AG04449 (cell line): ENCODE measurements at places on chromosomes 1 and 21.

- DNase-seq, result no peak
These were observed 1.6 kb downstream of the ALX3 start for GRCh38 chr1:110068646-110069403.

DNA sequence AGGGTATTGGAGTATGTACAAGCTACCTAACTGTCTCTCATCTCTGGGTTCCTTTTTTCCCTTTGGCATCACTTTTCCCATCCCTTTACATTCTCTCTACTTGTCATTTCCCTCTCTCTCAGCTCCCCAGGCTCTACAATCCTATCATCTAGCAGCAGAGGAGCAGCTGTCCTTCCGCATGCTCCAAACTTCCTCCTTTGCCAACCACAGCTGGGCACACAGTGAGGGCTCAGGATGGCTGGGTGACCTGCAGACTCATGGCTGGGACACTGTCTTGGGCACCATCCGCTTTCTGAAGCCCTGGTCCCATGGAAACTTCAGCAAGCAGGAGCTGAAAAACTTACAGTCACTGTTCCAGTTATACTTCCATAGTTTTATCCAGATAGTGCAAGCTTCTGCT lies 561 bp downstream of the CD1E start:
- DNase-seq, result no peak

- DNase-seq, result no peak
These were observed 587 bp downstream of the SCNM1 start for GRCh38 chr1:151166505-151166956.

- DNase-seq, result no peak
These were observed 78.7 kb upstream of the ATP1B1 start for GRCh38 chr1:169027607-169028320.

DNA sequence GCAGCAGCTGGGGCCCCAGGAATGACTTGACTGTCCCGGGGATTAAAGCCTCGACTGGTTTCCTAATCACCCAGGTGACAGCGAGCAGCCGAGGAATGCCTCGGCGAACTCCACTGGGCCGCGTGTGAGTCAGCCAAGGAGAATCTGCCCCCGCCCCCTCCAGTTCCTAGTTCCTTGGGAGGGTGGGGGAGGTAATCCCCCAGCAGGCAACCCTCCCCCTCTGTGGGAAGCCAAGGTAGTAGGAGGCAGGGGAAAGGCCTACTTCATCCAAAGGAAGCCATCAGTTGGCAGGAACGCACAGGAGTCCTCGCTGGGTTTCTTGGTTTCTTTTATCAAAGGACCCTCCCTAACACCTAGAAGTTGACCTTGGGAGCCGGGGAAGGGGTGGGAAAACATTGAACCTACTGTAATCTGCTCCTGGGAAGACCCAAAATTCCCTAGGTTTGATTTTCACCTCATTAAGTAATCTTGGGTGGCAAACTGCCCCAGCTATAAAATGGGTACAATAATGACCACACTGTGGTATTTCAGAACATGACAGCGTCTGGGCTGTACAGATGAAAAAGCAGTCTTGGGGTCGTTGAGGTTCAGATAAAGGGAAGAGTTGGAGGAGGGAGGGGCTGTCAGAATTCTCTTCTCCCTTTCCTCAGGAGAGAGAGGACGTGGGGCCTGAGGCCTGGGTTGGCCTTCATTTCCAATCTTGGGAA lies 1.4 kb downstream of the TENT5B start:
- no peak for DNase-seq

GRCh38 chr1:52668711-52669110 lies 29.4 kb downstream of the COA7 start:
- DNase-seq, result no peak

DNA sequence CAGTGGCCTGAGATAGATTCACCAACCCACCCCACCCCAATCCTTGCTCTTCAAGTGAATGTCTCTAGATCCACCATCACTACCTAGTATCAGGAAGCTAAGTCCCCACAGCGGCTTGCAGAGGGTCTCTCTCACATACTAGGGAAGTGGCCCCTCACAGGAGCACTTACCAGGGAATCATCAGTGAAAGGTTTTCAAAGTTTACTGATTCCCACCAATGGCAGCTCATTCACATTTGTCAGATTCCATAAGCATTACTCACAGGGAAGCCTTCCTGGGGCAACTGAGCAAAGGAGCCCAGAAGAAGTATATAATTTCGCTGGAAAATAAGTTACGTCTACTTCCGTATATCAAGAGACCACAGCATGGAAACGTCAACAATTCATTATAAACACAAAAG lies 120.8 kb downstream of the GREM2 start:
- DNase-seq, result no peak

- DNase-seq, result no peak
These were observed 242.7 kb downstream of the TM2D1 start for GRCh38 chr1:61482170-61482734.

- no peak for DNase-seq
These were observed 42.9 kb downstream of the TNNT2 start for GRCh38 chr1:201334325-201335173.

DNA sequence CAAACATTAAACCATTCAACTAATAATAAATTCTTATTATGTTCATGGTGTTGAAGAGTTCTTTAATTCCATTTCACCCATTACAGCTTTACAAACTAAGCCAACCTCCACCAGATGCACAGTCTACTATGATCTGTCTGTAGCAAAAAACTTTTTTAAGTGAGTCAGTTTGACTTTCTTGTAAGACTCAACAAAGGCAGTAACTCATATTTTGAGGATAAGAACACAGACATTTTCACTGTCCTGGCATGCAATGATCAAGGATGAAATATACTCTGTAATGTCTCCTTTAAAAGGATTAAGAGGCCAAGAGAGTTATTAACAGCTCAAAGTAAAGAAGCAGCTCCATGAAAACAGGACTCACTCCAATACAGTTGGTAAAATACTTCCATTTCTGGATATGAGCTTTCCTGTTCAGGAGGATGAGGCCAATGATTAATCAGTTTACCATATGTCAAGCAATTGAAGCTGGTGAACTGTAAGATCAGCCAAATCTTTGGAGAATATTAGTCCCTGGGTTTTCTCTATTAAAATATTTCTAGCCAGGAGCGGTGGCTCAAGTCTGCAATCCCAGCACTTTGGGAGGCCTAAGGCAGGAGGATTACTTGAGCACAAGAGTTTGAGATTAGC lies 20.6 kb downstream of the XKR8 start:
- DNase-seq, result no peak

GRCh38 chr1:220516014-220516721 lies 11.8 kb upstream of the MARK1 start:
- no peak for DNase-seq

- DNase-seq, result no peak
These were observed 258.0 kb downstream of the FMN2 start for GRCh38 chr1:240349695-240350094.

DNA sequence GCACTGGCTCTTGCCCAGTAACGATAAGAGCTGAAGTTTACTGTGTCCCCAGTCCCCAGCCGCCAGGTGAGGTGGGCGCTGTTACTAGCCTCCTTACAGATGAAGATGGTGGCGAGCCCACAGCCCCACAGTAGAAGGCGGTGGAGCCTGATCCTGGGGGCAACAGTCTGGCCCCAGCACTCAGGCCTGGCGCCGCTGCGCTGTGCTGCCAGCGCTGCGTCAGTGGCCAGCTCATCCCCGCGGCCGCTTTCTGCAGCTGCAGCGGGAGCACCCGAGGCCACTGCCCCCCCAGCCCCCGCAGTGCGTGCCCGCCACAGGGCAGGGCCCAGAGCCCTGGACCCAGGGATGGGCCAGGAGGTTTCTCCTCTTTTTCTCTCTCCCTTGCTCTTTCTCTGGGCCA lies 13.3 kb downstream of the H6PD start:
- DNase-seq, result no peak

- DNase-seq, result no peak
These were observed 278.8 kb downstream of the KIF26B start for GRCh38 chr1:245433561-245433960.

DNA sequence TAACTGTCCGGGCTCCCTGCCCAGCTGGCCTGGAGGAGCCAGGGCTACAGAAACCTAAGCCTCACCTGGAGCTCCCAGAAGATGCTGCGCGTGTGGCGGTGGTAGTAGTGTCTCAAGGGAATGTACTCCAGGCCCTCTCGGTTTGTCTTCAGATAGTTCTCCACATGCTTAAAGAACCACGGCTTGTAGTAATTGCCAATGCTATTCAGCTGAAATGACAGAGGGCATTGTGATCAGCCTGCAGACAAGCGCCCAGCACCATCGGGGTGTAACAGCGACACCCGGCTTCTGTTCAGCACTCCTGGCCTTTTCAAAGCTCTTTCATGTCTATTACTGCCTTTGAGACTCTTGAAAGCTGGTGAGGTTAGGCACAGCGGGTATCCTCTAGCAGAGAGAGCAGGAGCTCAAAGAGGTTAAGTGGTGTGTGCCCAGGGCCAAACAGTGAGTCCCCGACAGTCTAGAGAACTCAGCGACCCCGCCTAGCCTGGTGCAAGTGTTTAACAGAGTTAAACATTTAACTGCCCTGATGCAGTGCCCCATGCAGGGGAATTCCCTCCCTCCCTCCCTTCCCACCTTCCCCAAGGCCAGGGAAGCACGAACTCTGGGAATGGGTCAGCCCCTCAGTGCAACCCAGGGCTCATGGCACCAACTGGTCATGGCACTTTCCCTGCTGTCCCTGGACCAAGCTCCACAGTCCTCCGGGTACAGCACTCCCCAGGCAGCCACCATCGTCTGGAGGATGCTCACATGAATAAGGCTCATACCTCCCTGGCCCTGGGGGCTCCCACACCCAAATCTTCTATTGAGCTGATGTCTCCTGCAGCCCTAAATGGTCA lies 21.5 kb downstream of the DHCR24 start:
- no peak for DNase-seq

DNA sequence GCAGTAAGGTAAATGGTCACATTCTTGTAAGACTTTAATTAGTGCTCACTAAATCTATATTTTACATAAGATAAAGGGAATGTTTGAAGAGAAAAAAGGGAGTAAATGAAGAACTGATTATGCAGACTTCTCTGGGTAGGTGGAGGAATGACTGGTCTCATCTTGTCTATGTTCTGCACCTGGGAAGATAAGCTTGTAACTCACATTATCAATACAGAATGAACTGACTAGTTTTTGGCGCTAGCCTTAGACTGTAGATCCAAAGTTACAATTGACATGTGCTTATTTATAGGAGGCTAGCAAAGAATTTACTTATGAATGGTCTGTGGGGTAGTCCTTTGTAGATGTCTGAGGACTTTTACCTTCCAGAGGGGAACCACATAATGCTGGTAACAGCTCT lies 214.9 kb upstream of the RAB4A start:
- DNase-seq, result no peak

DNA sequence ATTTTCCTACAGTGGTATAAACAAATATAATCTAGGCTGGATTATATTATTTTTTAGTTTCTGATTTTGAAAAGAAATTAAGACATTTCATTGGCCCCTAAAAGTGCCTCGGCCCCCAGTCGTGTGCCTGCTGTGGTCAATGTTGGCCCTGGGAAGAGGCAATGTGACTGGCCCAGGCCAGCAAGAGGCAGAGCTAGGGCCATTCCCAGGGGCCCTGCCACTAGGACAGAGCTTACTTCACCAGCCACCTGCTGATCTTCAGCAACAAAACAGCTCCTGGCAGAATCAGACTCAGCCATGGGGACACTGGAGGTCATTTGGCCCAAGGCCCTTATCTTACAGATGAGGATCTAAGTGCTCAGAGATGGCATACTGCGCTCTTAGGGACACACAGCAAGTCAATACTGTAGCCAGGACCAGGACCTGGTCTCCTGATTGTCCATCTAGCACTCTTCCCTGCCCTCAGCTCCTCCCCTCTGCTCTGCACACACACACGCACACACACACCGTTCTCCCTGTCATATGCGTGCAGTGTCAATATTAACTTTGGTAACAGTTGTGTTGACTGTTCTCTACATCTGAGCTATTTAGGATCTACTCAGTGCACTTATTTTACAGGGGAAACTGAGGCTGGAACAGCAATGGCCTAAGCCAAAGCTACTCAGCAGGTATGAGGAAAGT lies 16.6 kb upstream of the KLHDC7A start:
- no peak for DNase-seq

DNA sequence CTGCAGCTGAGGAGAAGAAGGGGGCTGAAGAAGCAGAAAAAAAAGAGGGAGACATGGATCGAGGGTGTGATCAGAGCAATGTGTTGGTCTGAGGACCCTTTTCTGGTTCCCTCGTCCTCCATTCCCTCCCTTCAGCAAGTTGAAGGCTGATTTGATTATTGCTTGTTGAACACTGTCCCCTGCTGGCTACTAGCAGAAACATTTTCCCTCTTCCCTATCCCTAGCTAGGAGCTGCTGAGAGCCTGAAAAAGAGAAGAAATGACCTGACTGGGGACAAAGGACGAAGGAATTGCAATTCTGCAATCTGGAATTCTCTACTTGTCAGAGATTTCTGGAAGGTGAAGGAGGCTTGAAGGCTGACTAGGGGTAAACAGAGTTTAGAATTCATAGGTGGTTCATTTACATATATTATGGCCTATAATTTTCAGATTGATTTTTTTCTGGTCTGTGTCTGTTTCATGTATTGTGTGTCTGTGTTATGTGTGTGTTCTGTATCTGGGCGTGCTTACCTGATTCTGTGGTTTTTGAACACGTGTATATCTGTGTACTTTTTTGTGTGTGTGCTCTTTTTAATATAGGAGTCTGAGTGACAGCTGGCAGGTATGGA lies 9.8 kb downstream of the NHLH1 start:
- DNase-seq, result no peak

DNA sequence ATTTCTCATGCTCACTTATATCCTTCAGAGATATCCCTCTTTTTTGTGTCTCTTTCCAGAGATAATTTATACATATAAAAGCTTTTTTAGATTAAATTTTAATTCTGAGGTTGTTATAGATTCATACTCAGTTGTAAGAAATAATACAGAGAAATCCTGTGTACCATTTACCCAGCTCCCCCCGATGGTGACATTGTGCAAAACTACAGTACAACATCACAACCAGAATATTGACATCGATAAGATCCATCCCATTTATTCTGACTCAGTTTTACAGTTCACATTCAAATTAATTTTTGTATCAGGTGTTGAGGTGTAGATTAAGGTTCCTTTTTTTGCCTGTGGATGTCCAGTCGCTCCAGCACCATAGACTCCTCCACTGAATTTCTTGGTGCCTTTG lies 14.3 kb downstream of the DMRTB1 start:
- DNase-seq, result no peak

DNA sequence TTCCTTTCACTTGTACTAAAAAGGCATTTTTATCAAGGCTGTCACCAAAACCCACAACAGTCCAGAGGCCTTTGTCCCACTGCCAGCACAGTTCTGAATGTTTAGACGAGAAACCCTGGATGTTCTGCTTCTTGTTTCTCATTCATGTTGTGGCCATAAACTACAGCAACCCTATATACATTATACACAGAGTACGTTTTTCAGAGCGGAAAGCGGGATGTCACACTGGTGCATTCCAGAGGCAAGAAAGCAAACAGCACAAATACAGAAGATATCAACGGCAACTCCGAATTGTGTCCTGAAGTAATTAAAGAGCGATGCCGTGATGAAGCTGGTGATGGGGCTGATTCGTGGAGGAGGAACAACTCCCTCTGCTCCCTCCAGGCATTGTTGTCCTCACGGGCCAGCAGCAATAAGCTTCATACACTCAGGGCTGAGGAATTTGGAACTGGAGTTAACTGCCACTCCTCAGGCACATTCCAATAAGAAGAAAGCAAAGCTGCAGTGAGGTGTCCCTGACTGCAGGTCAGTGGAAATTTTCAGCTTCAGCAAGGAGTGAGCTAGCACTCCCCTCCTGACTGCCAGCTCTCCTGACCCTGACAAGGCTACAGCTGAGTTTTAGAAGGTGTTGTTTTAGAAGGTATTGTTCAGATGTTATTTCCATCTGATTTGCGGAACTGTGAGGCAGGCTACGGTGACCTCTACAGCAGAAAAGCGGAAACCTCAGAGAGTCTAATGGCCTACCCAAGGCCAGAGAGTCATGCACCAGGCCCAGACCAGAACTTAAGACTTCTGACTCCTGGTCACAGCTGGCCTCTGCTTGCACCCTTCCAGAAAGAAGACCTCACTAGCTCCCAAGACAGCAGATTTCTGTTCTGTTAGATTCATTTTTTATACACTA lies 149.0 kb downstream of the TGFBR3 start:
- DNase-seq, result no peak
